ENCODE measurements at places on chromosomes 7 and 10. TPM values are rescaled to one million over a fixed set of nuclear protein-coding genes. Genes with fewer than 3 reads are reported as not detected.

Gene ZNRF2
- 7.9 TPM for total RNA-seq

Gene WNT2
- not detected for total RNA-seq

Gene PROSER2
- 0.64 TPM for total RNA-seq

Gene CCL24
- 1.9 TPM for total RNA-seq

Gene ZNF680
- total RNA-seq, result 23.1 TPM

Gene ELN
- total RNA-seq, result 14.2 TPM

Gene TMEM213
- not detected for total RNA-seq

Gene BHLHA15
- not detected for total RNA-seq

Gene SPDYE2B
- total RNA-seq, result not detected

Gene SNCG
- total RNA-seq, result 17.9 TPM

Gene ELMO1
- 15.8 TPM for total RNA-seq

Gene ATOH7
- total RNA-seq, result not detected

Gene FKBP14
- total RNA-seq, result 13.7 TPM

Gene UTF1
- not detected for total RNA-seq

Gene MKRN1
- 92.9 TPM for total RNA-seq

- DNase-seq, result no peak
These were observed 10.1 kb downstream of the CARD11 start for GRCh38 chr7:3033581-3033980.

GRCh38 chr10:118258285-118258684, 83.8 kb downstream of the FAM204A start:
- no peak for DNase-seq

GRCh38 chr7:55574051-55574717, 1.9 kb upstream of the VOPP1 start:
- DNase-seq, result no peak

DNA sequence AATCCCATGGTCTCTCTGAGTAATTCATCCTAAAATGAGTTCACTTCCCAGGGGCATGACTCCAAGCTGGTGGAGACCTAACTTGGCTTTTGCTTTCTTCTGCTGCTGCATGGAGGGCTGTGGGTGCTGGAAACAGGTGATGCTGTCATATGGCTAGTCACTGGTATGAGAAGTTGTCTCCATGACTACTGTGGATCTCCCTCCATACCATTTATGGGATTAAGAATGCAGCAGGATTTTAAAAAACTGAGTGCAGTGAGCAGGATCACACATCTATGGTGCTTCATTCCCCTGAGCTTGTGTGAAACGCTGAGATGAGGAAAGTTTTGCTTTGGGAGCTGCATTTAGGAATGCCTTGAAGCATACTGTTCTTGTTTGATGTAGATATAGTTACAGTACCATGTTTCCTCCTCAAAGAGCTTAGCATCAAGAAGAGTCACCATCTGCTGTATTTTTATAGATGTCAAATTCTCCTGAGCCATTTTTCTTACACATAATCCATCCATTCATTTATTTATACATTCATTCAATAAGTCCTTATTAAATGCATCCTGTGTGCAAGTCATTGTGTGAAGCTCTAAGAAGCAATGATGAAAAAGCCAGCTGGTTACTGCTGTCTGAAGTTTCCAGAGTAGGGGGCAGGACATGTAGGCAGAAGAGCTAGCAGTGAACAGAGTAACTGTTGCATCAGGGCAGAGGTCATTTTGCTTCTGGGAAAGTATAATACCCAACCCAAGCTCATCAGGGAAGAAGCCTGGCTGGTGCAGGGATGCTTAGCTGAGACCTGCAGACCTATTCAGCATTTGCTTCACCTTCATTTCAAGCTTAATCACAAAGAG, 534.8 kb downstream of the AUTS2 start:
- no peak for DNase-seq

DNA sequence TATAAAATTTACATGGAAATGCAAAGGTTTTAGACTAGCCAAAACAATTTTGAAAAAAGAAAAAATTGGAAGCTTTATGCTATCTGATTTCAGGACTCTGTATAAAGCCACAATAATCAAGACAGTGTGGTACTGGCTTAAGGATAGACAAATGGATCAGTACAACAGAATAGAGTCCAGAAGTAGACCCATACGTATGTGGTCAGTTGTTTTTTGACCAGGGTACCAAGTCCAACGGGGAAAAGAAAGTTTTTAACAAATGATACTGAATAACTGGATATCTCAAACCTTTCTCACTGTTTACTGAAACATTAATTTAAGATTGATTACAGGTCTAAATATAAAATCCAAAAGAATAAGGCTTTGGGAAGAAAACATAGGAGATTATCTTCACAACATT, 79.7 kb downstream of the PODXL start:
- DNase-seq, result no peak

- no peak for DNase-seq
These were observed 12.8 kb downstream of the BCL7B start for GRCh38 chr7:73544678-73545077.

DNA sequence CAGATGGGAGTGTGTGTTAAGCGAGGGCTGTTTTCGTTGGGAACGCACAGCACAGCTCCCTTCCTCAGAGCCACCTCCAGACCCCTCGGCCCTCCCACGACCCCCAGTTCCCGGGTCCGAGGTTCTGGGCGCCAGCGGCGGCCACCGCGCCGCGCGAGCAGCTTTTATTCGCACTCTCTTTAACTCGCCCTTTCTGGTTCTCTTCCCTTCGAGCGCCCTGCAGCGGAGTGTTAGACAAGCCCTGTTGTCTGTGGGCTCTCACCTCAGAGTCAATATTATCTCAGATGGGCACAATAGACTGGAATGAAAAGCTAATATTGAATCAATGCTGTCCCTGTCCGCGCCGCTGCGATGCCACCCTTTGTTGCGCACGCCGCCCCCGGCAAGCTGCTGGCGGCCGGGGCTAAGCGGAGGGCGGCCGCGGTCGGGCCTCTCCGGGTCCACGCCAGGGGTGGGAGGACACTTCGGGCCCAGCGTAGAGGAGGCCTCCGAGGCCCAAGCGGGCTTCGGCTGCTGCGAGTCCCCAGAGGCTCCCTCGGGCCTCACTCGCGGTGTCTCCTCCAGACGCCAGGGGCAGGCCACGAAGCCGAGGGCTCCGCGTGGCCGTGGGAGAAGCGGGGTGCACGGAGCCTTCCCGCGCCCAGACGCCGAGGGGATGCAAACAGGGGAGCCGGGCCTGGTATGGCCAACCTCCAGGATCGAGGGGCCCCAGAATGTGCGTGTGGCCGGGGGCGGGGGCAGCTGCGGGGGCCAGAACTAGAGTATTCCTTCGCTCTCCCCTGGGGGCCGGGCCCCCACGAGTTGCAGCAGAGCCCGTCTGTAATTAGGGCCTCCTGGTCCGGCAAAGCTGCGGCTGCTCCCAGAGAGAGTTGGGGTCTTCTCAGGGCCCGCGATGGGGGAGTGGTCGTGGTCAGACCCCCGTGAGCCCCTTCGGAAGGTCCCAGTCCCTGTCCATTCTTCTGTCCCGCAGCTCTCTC, 7.9 kb upstream of the EMX2 start:
- no peak for DNase-seq

- DNase-seq, result no peak
These were observed 271.2 kb upstream of the C7orf33 start for GRCh38 chr7:148319316-148319808.

DNA sequence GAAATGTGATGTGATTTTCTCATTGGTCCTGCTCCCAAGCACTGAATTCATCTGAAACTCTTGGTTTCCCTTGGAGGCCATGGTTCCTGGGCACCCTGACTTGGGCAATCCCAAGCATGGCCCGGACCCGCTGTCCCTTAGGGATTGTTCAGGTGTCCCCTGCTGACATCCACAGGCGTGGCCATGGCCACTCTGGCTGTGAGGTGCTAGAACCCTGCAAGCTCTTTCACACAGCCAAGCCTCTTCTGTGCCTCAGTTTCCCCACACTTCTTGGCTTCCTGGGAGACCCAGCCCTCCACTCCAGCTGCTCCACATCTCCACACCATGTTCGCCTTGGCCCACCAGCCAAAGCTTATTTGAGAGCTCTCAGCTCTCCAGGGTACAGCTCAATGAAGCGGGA, 12.0 kb upstream of the AZGP1 start:
- no peak for DNase-seq

GRCh38 chr10:69558559-69558958, 14.7 kb downstream of the NEUROG3 start:
- DNase-seq, result no peak

- no peak for DNase-seq
These were observed 66.1 kb downstream of the SHH start for GRCh38 chr7:155746188-155746587.

- no peak for DNase-seq
These were observed 18.7 kb upstream of the INMT start for GRCh38 chr7:30733216-30733615.

GRCh38 chr7:42914421-42915045, 2.7 kb upstream of the C7orf25 start:
- no peak for DNase-seq

GRCh38 chr10:72832701-72833100, 60.8 kb upstream of the OIT3 start:
- no peak for DNase-seq

- DNase-seq, result no peak
These were observed 27.9 kb downstream of the TMEM60 start for GRCh38 chr7:77770316-77770715.

DNA sequence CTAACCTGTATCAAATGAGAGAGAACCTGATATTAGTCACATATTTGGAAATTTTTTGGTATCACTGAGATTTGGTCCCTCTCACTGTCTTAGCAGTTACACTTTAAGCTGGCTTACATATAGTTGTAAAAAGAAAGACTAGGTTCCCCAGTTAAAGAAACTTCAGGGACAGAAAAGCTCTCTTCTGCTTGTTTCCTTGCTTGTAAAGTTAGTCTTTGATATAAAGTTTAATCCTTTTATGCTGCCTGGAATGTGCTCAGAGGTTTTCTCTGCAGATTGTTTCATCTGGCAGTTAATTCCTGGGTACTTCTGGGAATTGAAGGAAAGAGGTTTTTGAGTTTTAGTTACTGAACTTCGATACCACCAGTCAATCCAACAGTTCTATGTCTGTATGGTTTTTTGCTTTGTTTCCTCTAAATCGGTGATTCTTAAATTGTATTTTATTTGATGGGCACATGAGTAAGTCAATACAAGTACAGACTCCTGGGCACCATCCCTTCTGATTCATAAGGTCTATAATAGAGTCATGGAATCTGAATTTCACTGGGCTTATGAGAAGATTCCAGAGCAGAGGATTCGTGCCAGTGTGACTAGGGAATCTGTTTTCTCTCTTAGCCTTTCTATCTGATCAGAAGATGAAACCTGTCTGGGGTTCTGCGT, 1080.9 kb upstream of the C7orf33 start:
- DNase-seq, result no peak

DNA sequence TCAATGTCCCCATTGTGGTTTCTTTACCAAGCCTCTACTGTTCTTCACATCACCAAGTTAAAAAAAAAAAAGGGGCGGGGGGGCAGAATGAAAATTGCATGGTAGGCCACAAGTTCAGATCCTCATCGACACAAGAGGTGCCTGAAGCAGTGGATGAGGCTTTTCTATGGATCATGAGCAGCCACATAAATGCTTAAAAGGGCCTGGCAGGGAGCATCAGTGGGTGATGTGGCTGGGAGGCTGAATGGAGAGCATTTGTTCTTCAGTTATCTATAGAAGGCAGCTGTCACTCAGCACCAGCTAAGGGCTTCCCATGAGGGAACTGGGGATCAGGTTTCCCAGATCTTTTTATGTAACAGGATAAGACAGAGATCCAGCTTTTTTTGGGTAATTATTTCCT, 117.9 kb downstream of the CFTR start:
- no peak for DNase-seq

- no peak for DNase-seq
These were observed 622.0 kb upstream of the PFKP start for GRCh38 chr10:2445370-2445769.

DNA sequence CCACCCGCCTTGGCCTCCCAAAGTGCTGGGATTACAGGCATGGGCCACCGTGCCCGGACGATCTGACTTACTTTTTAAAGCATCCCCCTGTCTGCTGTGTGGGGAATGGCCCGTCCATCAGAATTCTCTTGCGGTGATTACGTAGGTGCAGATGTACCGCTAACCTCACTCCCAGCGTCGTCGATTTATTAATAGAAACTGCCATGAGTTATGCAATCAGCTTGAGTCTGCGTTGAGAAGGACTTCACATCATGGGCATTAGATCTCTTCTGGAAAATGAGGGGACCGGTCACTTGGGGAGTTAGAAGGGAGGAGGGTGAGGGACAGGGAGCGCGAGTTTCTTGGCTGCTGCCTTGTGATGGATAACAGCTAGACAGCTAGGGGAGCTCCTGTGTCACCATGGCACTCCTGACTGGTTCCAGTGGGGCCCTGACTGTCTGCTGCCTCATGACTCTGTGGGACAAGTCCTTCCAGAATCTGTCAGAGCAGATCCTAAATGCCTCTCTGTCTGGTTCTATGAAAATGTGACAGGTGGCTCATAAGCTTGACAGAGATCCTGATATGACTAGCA, 35.2 kb downstream of the POR start:
- DNase-seq, result no peak

GRCh38 chr7:151085329-151085690, 965 bp upstream of the AGAP3 start:
- DNase-seq, result no peak

DNA sequence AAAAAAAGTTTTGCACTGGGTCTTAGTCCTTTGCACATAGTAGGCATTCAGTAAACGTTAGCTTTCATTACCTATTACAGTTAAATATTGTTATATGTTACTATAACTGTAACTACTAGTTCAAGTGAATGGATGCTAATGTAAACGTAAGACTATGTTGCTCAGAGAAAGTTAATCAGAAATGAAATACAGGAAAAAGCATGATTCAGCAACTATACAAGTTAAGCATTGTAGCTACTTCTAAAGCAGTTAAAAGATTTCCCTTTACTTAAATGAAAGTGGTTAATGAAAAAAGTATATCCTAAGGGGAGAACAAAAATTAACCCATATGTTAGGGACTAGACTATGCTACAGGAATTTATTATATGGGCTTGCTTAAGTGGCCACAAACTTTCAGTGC, 121.2 kb downstream of the SKAP2 start:
- DNase-seq, result no peak

DNA sequence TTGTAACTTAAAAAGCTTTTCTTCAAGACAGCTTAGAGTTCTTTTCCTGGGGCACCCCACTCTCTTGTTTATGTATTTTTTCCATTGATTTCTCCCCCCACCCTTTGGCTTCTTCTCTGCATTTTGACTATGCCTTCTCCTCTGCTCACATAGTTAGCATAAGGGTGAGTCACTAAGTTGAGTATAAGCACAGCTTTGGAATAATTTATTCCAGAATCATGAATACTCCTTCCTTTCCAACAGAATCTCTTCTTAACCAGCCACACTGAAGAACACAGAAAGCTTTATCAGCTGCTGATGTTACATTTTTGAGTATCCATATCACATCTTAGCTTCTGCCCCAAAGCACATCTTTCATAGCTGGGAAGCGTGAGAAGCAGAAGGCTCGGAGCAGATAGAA, 449.5 kb upstream of the MKI67 start:
- DNase-seq, result no peak

- DNase-seq, result no peak
These were observed 348.4 kb upstream of the PODXL start for GRCh38 chr7:131904760-131905327.

DNA sequence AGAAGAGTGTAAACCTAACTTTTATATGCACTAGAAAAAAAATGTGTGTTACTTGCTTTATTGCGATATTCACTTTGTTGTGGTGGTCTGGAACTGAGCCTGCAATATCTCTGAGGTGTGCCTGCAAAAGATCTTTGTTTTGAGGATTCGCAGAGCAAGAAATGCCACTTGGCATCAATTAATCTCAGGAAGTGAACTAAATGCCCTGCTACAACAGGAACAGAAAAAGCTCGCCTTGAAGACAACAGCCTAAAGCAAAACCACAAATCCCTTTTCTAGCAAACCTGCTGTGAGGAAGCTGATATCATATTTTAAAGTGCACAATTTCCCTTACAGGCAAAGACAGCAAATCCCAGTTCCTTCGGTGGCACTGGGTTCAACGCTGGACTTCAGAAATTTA, 675.8 kb downstream of the KCNMA1 start:
- DNase-seq, result no peak
